ENCODE measurements at places on chromosomes 6 and 20. TPM values are rescaled to one million over a fixed set of nuclear protein-coding genes. Genes with fewer than 3 reads are reported as not detected.

The FAM83D gene
- 11.9 TPM for total RNA-seq

The OTOR gene
- total RNA-seq, result not detected

DNA sequence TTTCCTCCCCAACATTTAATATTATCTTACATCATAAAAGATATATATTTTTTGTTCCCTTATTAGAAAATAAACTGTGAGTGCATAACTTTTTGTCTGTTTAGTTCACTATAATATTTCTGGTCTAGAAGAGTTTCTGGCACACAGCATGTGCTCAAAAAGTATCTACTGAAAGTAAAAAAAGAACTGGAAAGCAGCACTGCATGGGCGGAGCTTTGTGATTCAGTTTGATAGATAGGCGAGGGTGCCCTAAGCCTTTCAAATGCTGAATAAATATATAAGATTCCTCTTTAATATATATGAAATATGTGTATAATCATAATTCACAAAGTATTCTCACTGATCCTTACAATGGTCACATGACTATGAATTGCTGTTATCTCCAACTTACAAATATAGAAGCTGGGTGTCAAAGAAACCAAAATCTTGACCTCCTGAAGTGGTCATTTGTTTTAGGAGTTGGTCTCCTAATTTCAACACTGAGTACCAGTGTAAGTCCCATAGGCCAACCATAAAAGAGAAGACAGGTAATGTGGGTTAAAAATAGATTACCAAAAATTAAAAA lies 50.8 kb downstream of the OR2B2 start:
- H3K36me3 ChIP-seq, result no peaks in the 10 kb centered on the region
- DNase-seq, result no peak
- H3K4me3 ChIP-seq, result no peak overlapping the region
- no peaks in the 10 kb centered on the region for H3K27me3 ChIP-seq

GRCh38 chr6:43682724-43683429 lies 4.7 kb downstream of the MRPS18A start:
- no peaks in the 10 kb centered on the region for H3K27me3 ChIP-seq
- no peak overlapping the region for H3K4me3 ChIP-seq
- peaks cover 35% of the 10 kb centered on the region for H3K36me3 ChIP-seq
- peaks cover 12% of the 10 kb centered on the region for H3K4me1 ChIP-seq

- H3K27me3 ChIP-seq, result no peaks in the 10 kb centered on the region
- no peak overlapping the region for H3K27ac ChIP-seq
- H3K4me3 ChIP-seq, result no peak overlapping the region
- no peak for DNase-seq
- H3K36me3 ChIP-seq, result no peaks in the 10 kb centered on the region
Observed at GRCh38 chr6:1415416-1416063, 26.2 kb downstream of the FOXF2 start.

All from CD8-positive, alpha-beta memory T cell (primary cell).